ENCODE measurements at places on chromosomes 7 and 10.

DNA sequence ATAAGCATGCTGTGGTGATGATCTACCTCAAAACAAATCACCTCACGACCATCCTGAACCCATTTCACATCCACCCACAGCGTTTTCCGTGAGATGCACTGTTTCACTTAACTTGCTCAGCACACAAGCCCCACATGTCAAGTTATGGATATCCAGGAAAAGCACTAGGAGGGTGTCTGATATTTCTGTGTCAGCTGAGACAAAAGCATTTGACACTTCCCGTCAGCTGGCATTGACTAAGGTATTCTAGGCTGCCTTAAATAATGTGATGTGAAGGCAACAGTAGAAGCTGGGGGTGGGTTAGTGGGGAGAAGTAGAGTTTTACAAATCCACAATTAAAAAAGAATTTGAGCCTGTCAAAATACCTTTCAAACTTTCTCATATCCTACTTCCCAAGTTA, 68.7 kb upstream of the MDFIC start:
- no peak for DNase-seq

DNA sequence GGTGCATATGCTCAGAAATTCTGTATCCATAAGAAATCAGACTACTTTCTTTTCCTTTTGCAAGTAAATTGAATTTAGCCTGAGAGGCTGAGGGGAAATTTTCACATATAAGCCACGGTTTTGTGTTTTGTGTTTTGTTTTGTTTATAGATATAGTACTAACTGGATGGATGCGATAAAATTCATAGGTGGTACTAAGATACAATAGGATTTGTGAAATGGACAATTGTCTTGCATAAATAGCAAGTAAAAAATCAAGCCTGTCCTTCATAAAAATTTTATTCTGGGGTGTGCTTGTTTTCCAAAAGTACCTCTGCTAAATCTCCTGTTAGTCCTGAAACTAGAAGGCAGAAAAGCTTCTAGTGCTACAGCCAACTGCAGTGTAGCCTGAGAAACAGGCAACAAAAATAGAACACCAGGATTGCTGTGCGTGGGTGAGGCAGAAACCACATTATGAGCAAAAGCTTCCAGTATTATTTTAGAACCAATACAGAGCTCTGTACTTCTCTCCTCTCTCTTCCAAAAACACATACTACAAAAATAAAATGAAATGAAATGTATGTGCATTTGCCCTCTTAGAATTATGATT, 634 bp upstream of the HDAC9 start:
- no peak for DNase-seq

- no peak for DNase-seq
Measured at GRCh38 chr7:3733541-3734140, 432.6 kb downstream of the SDK1 start.

DNA sequence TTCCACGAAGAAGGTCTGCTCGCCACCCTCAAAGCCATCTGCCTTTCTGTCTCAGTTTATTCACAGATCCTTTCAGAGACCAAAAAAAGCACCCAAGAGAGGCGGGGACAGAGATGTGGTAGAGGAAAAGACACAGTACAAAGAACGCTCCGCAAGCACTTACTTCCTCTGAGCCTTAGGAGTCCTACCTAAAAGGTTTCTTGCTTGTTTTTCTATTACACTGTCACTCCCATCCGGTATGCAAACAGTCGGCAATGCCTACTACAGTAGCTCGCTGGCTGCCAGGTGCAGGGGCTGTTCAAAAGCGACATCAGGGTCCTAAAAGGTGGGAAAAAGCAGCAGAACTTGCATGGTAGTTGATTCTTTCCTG, 816 bp downstream of the TECPR1 start:
- no peak for DNase-seq

DNA sequence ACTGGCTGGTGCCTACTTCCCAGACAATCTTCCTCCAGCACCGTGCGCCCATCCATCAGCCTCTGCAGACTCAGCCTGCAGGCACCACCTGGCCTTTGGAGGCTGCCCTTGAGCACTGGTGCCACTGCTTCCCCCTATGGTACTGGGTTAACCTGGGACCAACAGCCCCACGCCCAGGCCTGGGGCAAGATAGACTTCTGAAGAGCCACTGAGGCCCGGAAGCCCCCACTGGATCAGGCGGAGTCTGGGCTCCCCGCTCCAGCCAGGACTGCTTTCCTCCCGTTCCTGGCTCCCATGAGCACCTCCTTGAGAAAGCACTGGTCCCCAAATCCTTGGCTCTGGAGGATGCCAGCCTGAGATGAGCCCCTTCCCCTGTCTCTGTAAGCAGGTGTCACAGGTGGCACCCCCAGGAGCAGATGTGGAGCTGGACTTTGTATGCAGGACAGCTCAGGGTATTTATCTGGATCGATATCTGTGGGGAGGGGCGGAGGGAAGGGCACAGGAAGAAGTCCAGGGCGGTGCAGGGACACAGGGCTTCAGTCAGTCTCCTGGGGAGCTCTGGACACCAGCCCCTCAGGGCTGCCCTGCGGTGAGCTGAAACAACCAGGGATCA, 206.5 kb upstream of the PPP2R2D start:
- no peak for DNase-seq

- no peak for DNase-seq
Measured at GRCh38 chr10:119090026-119090795, 9.6 kb upstream of the EIF3A start.

Measured in 8988T (cell line).